ENCODE measurements at places on chromosomes 7 and 10. TPM values are rescaled to one million over a fixed set of nuclear protein-coding genes. Genes with fewer than 3 reads are reported as not detected.

TFPI2 gene
- 5.9 TPM for total RNA-seq

GPR26 gene
- total RNA-seq = not detected

CFAP58 gene
- total RNA-seq = 3.5 TPM

AGR2 gene
- total RNA-seq = not detected

ITGA8 gene
- 4.9 TPM for total RNA-seq
